ENCODE measurements at places on chromosomes 3 and 15.

DNA sequence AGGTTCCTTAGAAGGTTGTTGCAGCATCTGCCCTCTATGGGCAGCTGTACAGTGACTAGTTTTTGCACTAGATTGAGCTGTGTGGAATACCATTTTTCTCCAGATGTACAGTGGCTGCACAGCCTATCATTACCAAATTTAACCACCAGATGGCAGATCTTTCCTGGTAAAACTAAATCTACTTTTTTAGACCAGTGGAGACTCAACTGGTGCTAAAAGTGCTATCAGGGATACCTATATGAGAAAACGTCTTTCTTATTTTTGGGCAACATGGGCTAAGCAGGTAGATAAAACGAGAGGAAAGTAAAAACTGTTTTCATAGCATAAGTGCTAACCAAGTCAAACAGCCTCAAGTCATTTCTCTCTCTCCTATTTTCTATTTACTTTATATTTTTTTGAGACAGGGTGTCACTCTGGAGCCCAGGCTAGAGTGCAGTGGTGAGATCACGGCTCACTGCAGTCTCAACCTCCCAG lies 21.2 kb downstream of the IGSF10 start:
- peak; percentile 61 for DNase-seq

GRCh38 chr3:195582947-195583346 lies 793 bp downstream of the APOD start:
- DNase-seq: no peak

DNA sequence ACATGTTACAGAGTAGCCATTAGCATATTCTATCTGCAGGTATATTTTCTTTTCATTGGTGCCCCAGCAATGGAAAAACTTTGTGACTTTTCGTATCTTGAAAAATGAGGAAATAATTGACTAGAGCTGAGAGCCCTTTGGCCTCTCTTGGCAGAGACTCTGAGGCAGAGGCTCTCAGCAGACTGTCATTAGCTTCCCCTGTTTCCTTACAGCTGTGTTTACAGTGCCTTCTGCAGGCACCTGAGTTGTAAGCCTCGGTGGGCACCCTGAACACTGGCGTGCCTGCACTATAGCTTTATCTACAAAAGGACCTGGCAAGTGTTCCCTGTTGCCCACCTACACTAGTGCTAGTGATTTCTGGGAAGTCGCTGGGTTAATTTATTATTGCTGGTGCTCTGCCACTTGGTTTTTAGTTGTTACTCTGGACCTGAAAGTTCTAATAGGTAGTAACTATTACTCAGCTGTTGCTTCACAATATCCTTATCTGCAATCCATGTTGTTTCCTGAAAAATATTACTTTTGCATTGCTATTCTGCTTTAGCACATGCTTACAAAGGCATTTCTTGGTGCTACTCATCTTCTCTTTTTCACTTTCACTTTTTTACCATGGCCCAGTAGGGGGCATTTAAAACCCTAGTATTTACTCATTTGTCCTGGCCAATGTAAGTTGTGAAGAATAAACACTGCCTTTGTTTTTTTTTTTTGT lies 7.8 kb upstream of the GPR171 start:
- DNase-seq: no peak

DNA sequence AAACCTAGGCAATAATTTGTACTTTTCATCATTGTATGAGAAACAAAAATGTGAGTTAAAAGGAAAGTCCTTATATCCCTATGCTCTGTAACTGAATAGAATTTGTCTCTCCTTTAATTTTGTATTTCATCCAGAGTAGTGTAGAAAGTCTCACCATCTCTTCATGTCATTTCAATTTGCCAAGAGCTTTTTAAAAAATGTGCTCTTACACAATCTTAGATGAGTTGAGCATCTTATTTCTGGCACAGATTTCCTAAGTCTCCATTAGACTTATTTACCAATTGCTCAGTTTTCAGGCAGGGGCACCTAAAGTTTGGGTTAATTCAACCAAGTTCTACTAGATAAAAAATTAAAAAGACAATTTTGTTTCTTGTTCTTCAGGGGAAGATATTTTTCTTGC lies 201.5 kb upstream of the RBMS3 start:
- DNase-seq: no peak

- DNase-seq: no peak
Measured at GRCh38 chr15:91253605-91254004, 153.5 kb downstream of the SV2B start.

DNA sequence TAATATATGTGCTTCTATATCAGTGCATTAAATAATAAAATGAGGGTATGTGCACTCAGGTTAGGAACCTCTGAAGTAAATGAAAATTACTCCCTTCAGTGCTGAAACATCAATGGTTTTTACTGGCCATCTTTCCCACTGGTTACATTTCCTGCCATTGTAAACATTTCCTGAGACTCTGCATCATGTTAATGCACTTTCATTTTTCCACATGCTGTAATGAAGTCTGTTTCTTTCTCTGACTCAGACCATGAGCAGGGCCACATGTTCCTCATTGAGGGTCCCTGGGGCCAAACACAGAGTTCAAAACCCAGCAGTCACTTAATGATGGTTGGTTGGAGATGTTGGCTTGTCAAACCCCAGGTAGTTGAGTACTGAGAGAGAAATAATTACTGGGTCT lies 15.3 kb downstream of the FAM3D start:
- no peak for DNase-seq

GRCh38 chr3:79517766-79518413 lies 249.9 kb downstream of the ROBO1 start:
- DNase-seq: no peak

DNA sequence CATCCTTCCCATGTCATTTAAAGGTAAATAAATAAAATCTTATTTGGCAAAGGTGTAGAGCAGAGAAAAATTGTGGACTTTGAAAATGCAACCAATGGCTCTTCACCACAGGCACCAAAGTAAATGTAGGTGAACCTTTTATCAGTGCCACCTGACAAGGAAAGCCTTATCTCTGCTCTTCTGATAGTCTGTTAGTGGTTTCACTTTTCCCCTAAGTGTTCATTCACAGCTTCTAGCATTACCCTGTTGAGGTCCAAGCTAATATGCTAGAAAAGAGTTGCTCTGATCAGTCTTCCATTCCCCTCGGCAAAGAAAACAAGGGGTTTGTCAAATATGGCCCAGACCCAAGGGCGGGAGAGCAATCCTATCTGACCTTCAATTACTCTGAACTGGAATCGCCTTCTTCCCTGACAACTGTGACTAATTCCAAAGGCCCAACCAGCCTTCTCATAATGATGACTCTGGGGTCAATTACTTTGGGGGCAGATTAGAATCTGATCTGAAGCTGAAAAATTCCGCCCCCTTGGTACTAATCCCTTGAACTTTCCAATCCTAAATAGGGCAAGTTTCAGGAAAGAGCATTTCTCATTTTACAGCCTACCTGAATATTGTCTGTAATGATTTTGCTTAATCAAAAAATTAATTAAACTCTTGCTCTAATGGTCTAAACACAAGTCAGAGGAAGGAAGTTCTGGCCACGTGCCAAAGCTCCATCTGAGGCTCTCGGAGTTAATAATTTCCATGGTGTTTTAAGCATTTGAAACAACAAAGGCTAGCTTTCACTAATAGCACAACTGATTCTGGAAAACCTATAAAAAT lies 52.4 kb downstream of the SETMAR start:
- no peak for DNase-seq

Measured in AG09309 (cell line).